Foreskin fibroblast (primary cell): ENCODE measurements at places on chromosomes 6 and 20.

DNA sequence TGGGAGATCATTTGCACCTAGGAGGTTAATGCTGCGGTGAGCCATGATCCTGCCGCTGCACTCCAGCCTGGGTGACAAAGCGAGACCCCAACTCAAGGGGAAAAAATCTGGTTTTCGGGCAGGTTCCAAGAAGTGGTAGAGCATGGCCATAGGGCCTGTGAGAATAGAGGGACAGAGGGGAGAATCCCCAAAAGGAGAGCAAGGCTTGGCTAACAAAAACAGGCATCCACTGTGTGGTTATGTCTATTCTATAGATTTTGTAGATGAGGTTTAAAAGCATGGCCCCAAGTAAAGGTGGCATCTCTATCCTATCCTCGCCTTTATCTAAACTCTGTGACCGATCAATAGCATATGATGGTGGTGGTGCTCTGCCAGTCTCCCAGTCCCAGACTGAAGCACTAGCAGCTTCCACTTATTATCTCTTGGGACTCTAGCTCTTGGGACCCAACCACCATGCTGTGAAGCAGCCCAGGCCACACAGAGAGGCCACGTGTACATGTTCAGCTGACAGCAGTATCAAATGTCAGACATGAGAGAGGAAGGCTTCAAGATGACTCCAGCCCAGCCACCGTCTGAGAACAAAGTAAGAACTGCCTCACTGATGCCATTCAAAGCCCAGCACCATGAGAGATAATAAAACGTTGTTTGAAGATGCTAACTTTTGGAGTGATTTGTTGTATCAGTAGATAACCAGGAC, 27.7 kb downstream of the EIF2S2 start:
- no peak for DNase-seq

DNA sequence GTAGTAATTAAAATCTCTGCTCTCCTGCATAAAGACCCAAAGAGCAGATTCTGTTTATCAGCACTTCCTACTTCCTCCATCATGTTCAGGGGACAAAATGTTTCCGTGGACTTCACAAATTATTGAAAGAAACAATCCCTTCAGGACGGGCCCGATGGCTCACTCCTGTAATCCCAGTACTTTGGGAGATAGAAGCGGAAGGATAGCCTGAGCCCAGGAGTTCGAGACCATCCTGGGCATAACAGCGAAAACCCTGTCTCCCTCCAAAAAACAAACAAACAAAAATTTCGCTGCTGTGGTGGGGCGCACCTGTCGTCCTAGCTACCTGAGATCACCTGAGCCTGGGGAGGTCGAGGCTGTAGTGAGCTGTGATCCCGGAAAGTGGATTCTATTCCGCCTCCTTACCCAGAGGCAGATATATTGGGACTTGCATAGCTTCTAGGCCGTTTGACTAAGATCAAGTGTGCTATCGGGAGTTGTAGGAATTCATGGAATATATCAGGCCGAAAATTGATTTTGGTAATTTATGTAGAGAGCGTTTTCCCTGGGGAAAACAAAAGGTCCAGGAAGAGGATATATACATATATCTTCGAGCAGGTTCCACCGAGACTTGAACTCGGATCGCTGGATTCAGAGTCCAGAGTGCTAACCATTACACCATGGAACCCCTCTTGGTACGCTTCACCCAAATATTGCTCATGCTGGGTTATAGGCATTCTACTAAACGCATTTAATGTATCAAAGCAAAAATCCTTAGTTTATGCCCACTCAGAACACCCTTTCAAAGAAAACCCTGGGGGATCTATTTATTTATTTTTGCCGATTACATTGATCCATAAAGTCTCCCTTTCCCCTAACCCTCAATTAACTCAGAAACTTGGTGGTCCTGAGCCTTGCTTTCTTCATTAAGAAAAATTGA, 74.5 kb upstream of the ZNF184 start:
- peak; percentile 61 for DNase-seq

DNA sequence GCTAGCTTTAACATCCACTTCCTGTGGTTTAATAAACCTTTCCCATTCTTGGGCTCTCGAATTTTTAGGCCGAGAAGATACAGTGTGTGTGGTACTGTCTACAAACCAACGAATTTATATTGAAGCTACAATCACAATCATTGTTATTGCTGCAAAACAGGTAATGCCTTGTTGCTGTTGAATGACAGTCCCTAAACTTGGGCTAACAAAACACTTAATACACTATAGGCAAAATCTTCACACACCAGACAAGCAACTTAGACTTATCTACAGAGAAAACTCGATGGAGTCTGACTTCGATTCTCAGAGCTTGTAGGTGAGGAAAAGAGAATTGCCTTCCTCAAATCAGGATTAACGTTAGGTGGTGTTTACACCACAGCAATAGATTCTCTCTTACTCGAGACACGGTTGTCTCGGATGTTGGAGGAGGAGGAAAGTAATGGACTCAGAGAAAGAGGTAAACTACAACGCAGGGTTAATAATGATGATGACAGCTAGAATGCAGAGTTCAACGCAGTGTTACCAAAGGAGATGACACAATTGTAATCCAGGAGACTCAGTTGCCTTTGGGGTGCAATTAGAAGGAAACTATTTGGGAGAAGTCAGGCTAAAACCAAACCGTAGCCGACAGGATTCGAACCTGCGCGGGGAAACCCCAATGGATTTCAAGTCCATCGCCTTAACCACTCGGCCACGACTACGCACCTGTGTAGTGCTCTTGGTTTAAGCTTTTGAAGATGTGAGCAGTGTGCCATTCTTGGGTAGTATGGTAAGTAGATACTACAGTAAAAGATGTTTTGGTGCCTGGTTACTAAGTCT, 32.5 kb upstream of the ZNF184 start:
- peak; percentile 24 for DNase-seq

GRCh38 chr6:33021917-33022316, 12.5 kb upstream of the HLA-DOA start:
- DNase-seq = no peak

DNA sequence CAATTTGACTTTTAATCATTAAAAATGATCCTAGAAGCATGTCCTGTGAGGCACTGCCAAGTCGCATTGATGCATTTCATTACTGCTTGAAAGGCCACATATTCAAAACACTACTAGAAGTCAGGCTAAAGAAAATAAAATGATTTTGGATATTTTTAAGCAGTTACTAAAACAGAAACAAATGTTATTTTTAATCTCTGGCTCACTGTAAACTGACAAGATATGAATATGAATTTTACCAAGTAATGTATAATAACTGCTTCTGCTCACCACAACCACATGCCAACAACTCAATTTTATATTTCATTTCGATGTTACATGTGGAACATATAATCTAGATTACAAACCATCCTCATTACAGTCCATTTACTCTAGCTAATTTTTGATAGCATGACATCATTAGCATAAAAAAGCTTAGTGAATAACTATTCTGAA, 90.6 kb downstream of the ATXN1 start:
- no peak for DNase-seq

DNA sequence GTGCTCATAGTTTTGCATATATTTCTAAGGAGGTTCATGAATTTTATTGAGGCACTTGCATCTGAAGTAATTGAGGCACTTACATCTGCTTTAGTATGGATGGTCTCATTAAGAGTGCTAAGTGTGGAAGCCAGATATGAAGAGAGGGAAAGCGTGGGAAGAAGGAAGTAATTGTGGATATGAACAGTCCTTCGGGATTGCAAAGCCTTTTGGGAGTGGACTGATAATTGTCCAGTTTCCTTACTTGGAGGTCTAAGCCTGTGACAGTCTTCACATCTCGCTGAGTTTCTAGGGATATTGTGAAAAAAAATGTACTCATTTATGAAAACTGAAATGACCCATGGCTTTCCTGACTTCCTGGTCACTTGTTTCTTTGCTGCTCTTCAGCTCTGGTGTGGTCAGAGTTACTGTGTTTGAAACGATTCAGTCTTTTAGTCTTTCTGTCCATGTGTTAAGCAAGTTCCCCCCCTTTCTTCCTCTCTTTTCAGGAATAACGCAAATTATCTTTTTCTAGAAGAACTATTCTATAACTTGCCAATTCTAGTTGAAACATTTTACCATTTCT, 137.3 kb downstream of the ZFAND3 start:
- no peak for DNase-seq

DNA sequence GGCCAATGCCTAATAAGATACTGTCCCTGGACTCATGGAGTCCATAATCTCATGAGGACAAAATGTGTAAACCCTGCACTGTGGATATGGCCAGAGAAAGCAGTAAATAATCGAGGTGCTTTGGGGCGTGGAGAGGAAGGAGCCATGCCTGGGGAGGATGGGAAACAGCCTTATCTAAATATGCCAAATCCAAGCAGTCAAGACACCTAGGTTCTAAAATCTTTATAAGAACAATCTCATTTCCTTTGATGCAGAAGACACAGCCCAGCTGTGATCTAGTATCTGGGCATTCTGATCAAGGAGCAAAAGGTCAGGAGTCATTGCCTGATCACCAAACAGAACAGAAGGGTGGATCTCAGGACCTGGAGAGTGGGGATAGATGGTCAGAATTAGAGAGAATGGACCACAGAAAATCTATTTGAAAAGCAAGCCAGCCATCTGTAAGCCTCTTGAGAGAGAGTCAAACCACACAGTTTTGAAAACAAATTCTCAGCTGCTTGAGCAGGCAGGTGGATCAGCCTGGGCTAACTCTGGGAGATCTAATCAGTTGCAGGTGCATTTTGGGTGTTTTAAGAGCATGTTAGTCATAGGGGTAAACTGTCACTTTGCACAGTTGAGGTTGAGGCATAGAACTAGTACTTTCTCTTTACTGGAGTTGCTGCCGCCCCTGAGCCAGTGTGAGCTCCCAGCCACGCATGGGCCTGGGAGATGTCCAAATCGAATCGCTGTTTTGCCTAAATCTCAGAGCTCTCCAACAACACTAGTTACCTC, 130.8 kb upstream of the TNFAIP3 start:
- DNase-seq = no peak

- DNase-seq = peak; percentile 58
Measured at GRCh38 chr6:106508834-106509233, 120.5 kb downstream of the RTN4IP1 start.

- no peak for DNase-seq
Measured at GRCh38 chr20:52402950-52403349, 211.4 kb upstream of the ZFP64 start.

GRCh38 chr6:9801249-9801754, 613.6 kb downstream of the TFAP2A start:
- DNase-seq = no peak

DNA sequence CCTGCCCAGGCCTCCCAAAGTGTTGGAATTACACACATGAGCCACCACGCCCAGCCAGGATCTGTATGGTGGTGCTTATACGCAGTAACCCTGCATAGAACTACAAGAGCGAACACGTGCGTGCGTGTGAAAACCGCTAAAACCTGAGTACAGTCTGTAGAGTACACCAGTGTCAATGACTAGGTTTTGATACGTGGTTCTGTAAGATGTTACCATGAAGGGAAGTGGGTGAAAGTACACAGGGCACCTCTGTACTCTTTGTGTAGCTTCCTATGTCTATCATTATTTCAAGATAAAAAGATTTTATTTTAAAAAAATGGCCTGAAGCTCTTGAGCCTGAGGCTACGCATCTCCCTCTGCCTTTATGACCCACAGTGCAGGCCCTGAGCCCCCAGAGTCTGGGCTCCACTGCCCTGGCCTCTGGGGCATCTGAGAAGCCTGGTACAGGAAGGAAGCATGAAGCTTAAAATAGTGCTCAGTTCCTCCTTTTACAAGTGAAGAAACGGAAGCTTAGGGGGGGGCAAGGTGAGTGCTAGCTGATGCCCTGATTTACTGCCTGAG, 21.6 kb downstream of the LY86 start:
- DNase-seq = no peak

GRCh38 chr6:44829836-44830235, 442.3 kb downstream of the CDC5L start:
- DNase-seq = no peak

- no peak for DNase-seq
Measured at GRCh38 chr6:14645841-14646240, 528.3 kb downstream of the CD83 start.

DNA sequence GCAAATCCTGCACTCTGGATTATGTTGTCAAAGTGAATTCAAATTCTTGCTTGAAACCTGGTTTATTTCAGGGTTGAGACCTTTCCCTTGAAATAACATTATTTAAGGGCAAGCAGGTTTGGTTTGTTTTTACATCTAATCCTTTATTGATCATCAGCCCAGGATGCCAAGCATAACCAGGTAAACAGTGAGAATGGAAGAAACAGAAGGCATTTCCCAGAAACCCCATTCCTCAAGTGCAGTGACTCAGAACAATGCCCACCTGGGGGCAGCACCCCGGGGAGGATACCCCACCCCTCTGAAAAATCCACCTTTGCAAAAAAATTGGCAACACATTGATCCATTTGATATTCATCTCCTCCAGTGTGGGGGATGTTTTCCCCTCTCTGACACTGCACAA, 32.5 kb downstream of the POFUT1 start:
- no peak for DNase-seq

GRCh38 chr6:170296746-170297575, 6.1 kb upstream of the DLL1 start:
- DNase-seq = no peak

- DNase-seq = no peak
Measured at GRCh38 chr20:16364320-16364687, 208.9 kb downstream of the KIF16B start.

DNA sequence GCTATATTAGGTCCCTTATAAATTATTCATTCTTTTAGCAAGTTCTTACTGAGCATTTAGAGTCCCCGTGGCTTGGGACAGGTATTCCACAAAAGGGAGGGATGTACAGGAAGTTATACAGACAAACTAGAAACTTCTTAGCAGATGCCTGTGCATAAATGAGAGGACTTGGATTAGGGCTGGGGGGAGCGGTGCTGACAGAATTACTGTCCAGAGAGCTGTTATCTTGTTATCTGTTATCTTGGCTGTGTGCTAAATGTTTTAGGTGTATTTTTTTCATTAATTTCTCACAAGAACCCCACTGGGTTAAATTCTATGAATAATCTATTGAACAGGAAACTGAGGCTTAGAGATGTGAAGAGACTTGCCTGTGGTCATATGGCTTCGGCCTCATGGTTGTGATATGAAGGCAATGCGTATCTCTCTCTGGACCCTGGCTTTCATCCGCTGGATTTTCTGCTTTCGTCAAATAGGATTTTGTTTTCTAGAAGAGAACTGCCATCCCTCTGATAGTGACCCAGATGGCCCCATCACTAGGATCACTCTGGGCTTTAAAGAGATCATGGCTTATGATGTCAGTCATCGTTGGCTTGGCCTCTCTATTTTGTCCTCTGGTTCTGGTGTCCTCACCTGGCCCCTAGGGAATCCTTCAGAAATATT, 32.3 kb upstream of the RREB1 start:
- DNase-seq = no peak

- DNase-seq = no peak
Measured at GRCh38 chr6:26158581-26159356, 71.5 kb downstream of the HFE start.

DNA sequence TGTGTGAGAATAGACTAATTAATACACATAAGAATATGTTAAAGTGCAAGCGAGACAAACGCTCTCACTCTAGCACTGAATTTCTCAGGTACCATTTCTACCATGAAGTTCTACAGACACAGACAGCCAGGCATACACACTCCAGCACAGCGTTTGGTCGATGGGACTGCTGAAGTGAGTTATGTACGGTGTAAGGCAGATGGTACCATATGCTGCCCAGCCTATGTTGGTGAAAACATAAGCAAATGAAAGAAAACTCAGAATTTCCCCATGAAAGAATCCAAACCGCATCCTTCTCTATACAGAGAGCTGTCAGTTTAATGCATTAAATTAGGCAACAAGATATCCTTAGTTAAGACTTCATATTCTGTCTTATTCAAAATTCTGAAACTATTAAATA, 34.9 kb downstream of the AGPAT4 start:
- DNase-seq = no peak
